Kasumi-1 (cell line): ENCODE measurements at places on chromosomes 13 and 19.

DNA sequence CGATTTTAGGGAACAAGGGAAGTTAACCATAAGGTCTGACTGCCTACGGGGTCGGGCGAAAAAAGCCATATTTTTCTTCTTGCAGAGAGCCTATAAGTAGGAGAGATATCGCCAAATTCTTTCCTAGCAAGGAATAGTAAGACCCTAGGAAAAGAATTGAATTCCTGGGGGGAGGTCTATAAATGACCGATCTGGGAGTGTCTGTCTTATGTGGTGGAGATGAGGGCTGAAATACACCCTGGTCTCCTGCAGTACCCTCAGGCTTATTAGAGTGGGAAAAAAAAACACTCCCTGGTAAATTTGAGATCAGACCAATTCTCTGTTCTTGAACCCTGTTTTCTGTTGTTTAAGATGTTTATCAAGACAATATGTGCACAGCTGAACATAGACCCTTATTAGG, 447.5 kb upstream of the ATXN8OS start:
- no peak for DNase-seq

DNA sequence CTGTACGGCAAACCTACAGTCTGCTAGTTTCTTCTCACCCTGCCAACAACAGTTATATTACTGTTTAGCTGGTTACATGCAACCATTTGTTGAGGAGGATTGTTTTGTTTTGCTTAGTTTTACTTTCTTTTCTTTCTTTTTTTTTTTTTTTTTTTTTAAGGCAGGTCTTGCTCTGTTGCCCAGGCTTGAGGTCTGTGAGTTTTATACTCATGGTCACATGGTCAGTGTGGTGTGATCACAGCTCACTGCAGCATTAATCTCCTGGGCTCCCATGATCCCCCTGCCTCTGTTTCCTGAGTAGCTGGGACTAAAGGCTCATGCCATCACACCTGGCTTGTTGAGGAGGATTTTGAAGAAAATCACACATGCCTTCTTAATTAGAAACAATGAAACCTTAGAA, 505.6 kb downstream of the GPC5 start:
- DNase-seq, result no peak

GRCh38 chr13:40694426-40694825, 28.0 kb upstream of the FOXO1 start:
- no peak for DNase-seq

GRCh38 chr19:33826521-33826920, 29.9 kb downstream of the KCTD15 start:
- no peak for DNase-seq
